K562 (cell line): ENCODE measurements at places on chromosomes 16 and 17. TPM values are rescaled to one million over a fixed set of nuclear protein-coding genes. Genes with fewer than 3 reads are reported as not detected.
A peak's percentile ranks its signal among the peaks of the same experiment; 100 is the strongest.

CDRT15L2 gene
- not detected in 2 replicates for total RNA-seq

CCR7 gene
- 1.1 and 1.3 TPM in 2 replicates for total RNA-seq

ITGA2B gene
- 25.1 and 26.4 TPM in 2 replicates for total RNA-seq

NGFR gene
- total RNA-seq, result 0.09 and 0.11 TPM in 2 replicates

CCL1 gene
- not detected in 2 replicates for total RNA-seq

NAGPA gene
- total RNA-seq, result 11.9 and 12.8 TPM in 2 replicates

HAP1 gene
- 0.09 TPM in 1 of 2 replicates, not detected in the other for total RNA-seq

- H3K27ac ChIP-seq, result no peak overlapping the region
- no peak overlapping the region for H3K4me3 ChIP-seq
- no peaks in the 10 kb centered on the region for H3K36me3 ChIP-seq
Measured at GRCh38 chr16:21021316-21021715, 120.7 kb downstream of the LYRM1 start.

GRCh38 chr16:19068237-19068815 is 912 bp downstream of the COQ7 start:
- 0 out of 2 replicates have a peak, but pooled peaks cover 3% of the 10 kb centered on the region for H3K4me1 ChIP-seq
- H3K27ac ChIP-seq, result peak overlapping the region; percentile 87
- no peak for DNase-seq
- peaks cover 13% of the 10 kb centered on the region; the same call in 2 of the 3 replicates for H3K36me3 ChIP-seq
- peak overlapping the region; percentile 50 for H3K4me3 ChIP-seq

GRCh38 chr17:3539881-3540540 is 17.6 kb downstream of the TRPV3 start:
- peaks cover 8% of the 10 kb centered on the region; the same call in 1 of the 2 replicates for H3K4me1 ChIP-seq
- H3K36me3 ChIP-seq, result no peaks in the 10 kb centered on the region
- H3K27ac ChIP-seq, result no peak overlapping the region
- H3K27me3 ChIP-seq, result peaks cover 17% of the 10 kb centered on the region
- H3K4me3 ChIP-seq, result no peak overlapping the region

GRCh38 chr17:76539631-76540271 is at the start of gene PRCD:
Gene PRCD (plus strand): TSS chr17:76540044. CDS start chr17:76540142, 98 bp downstream.
- DNase-seq, result no peak
- peak within 1 kb of the TSS; percentile 50 for H3K27ac ChIP-seq
- H3K27me3 ChIP-seq, result no peaks in the 10 kb centered on the region
- H3K36me3 ChIP-seq, result no peaks in the 10 kb centered on the region
- H3K4me1 ChIP-seq, result peaks cover 61% of the 10 kb centered on the region

- H3K4me3 ChIP-seq, result no peak overlapping the region
- no peak overlapping the region for H3K27ac ChIP-seq
- no peaks in the 10 kb centered on the region for H3K4me1 ChIP-seq
- no peak for DNase-seq
- no peaks in the 10 kb centered on the region for H3K27me3 ChIP-seq
Measured at GRCh38 chr17:75685499-75685898, 18.4 kb downstream of the SAP30BP start.

DNA sequence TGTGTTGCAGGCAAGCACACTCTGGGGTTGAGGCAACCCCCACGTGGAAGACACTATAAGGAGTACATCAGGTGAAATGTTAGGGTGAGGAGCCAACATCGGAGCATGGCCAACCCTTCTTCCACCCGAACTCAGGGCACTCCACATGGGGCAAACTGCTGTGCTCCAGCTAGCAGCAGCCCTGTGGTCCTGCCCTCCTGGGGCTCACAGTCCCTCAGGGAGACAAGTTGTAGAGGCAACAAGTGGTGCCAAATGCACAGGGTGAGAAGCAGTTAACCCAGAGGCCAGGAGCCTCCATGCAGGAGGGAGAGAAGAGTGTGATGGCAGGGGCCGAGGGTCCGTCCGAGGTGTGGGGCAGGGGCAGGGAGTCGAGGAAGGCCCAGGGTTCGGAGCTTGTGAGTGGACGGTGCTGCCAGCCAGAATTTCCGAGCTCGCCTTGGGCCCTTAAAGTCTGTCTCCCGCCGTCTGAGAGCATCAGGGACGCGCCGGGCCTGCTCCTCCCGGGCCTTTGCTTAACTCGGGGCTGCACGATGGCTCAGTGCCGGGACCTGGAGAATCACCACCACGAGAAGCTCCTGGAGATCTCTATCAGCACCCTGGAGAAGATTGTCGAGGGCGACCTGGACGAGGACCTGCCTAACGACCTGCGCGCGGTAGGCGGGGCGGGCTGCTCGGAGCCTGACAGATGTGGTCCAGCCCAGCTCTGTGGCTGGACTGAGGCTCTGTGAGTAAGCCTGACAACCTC is 32.3 kb downstream of the ATPAF2 start:
- H3K4me1 ChIP-seq, result peaks cover 10% of the 10 kb centered on the region
- H3K36me3 ChIP-seq, result no peaks in the 10 kb centered on the region; the same call in 2 of the 3 replicates
- no peak overlapping the region for H3K27ac ChIP-seq
- H3K4me3 ChIP-seq, result no peak overlapping the region
- no peaks in the 10 kb centered on the region for H3K27me3 ChIP-seq

DNA sequence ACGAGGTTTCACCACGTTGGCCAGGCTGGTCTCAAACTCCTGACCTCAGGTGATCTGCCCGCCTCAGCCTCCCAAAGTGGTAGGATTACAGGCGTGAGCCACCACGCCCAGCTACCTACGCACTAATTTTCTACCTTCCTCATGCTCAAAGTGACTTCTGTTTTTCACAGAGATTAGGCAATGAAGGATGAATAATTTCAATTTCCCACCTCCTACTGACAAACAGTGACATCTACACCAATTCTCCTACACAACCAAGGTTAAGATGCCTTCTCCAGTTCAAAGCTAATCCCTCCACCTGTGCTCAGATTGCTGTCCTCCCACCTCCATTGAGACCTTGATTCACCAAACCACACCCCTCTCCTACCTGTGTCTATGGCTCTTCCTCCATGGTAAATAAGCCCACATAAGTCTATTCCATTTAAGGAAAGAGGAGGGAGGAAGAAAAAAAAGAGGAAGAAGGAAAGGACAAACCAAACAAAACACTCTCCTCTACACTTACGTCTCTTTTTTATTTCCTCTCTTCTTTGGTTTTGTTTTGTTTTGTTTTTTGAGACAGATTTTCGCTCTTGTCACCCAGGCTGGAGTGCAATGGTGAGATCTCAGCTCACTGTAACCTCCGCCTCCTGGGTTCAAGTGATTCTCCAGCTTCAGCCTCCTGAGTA is 5.5 kb upstream of the MED11 start:
- no peak for DNase-seq
- no peak overlapping the region for H3K4me3 ChIP-seq
- H3K4me1 ChIP-seq, result peaks cover 7% of the 10 kb centered on the region
- H3K27me3 ChIP-seq, result no peaks in the 10 kb centered on the region
- no peaks in the 10 kb centered on the region for H3K36me3 ChIP-seq

DNA sequence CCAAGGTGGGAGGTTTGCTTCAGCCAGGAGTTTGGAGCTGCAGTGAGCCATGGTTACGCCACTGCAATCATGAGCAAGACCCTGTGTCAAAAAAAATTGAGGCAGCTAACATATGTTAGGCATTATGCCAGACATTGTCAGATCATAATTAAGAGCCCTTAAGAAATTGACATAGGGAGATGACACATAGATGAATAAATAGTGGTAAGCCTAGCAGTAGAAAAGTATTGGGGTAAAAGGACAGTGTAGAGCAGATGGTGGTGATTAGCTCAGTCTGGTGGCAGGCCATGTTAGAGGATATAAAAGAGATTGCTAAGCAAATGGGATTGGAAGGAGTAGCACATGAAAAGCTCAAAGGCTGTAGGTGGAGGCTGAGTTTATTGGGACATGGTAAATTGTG is 22.6 kb downstream of the SRCAP start:
- peaks cover 93% of the 10 kb centered on the region for H3K36me3 ChIP-seq
- H3K4me3 ChIP-seq, result no peak overlapping the region
- H3K4me1 ChIP-seq, result no peaks in the 10 kb centered on the region
- no peak for DNase-seq
- no peak overlapping the region for H3K27ac ChIP-seq

GRCh38 chr16:1787322-1788094 is 4.7 kb downstream of the NUBP2 start:
- no peaks in the 10 kb centered on the region for H3K27me3 ChIP-seq
- H3K36me3 ChIP-seq, result peaks cover 59% of the 10 kb centered on the region; the same call in 1 of the 3 replicates

DNA sequence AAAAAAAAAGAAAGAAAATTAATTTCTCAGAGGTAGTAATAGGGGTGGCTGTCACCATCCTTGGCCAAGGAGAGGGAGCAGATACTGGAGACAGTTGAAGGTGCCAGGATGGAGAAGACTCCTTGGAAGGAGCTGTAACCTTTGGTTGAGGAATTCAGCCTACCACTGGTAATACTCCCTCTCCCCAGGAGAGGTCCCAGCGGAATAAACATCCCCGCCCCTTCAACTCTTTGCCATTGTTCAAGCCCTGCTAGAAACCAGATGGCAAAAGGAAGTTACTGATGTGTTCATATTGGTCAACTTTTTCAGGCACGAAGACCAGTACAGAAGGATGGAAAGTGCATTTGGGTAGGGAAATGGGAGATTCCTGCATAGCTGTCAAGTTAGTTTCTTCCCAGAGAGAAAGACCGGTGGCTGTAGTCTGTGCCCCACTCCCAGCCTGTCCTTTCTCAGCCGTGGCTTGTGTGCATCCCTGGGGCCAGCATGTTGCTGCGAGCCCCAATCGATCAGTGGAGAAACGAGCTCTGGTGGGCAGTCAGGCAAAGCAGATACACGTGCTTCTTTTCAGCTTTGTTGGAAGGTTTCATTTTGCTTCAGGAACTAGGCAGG is 612.1 kb downstream of the MAF start:
- no peaks in the 10 kb centered on the region for H3K36me3 ChIP-seq
- H3K4me3 ChIP-seq, result no peak overlapping the region
- peak; percentile 12 for DNase-seq
- H3K27me3 ChIP-seq, result peaks cover 32% of the 10 kb centered on the region
- peaks cover 5% of the 10 kb centered on the region for H3K4me1 ChIP-seq

- H3K27me3 ChIP-seq, result peaks cover 39% of the 10 kb centered on the region
- H3K4me3 ChIP-seq, result no peak overlapping the region
- DNase-seq, result no peak
- no peak overlapping the region for H3K27ac ChIP-seq
- H3K4me1 ChIP-seq, result no peaks in the 10 kb centered on the region
Measured at GRCh38 chr17:73824321-73824720, 180.1 kb upstream of the SDK2 start.

- no peaks in the 10 kb centered on the region for H3K4me1 ChIP-seq
- peaks cover 26% of the 10 kb centered on the region for H3K27me3 ChIP-seq
- H3K4me3 ChIP-seq, result no peak overlapping the region
Measured at GRCh38 chr16:86998196-86999001, 318.8 kb downstream of the C16orf95 start.

GRCh38 chr16:19085679-19086200 is 18.3 kb downstream of the COQ7 start:
- no peak overlapping the region for H3K4me3 ChIP-seq
- DNase-seq, result peak; percentile 86
- H3K36me3 ChIP-seq, result no peaks in the 10 kb centered on the region
- H3K27me3 ChIP-seq, result no peaks in the 10 kb centered on the region
- no peak overlapping the region for H3K27ac ChIP-seq

- DNase-seq, result no peak
- H3K27ac ChIP-seq, result no peak overlapping the region
- no peak overlapping the region for H3K4me3 ChIP-seq
- H3K36me3 ChIP-seq, result 0 out of 3 replicates have a peak, but pooled peaks cover 3% of the 10 kb centered on the region
Measured at GRCh38 chr17:80694085-80694991, 149.7 kb downstream of the RPTOR start.

- H3K27ac ChIP-seq, result no peak overlapping the region
- peaks cover 53% of the 10 kb centered on the region for H3K27me3 ChIP-seq
- H3K4me3 ChIP-seq, result no peak overlapping the region
- H3K36me3 ChIP-seq, result no peaks in the 10 kb centered on the region
Measured at GRCh38 chr17:48757524-48757961, 29.0 kb upstream of the HOXB13 start.

GRCh38 chr16:73051226-73051625 is 3.3 kb upstream of the ZFHX3 start:
- H3K36me3 ChIP-seq, result no peaks in the 10 kb centered on the region
- no peaks in the 10 kb centered on the region for H3K4me1 ChIP-seq
- no peak overlapping the region for H3K27ac ChIP-seq
- H3K4me3 ChIP-seq, result no peak overlapping the region
- no peak for DNase-seq

DNA sequence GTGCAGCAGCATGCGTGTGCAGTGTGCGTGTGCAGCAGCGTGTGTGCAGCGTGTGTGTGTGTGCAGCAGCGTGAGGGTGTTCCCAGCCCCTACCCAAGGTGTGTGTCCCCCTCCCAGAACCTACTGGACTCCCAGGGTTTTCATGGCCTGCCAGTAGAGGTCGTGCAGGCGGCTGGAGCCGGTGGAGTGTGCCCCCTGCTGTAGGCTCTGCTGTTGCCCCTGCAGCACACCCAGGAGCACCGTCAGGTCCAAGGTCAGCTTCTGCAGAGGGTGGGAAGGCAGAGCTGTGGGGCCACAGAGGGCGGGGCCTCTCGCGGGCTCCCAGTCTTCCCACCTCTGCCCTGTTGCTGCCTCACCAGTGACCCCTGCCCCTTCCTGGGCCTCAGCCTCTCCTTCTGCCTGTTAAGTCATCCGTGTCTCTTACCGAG is 14.9 kb downstream of the MYBBP1A start:
- peaks cover 77% of the 10 kb centered on the region for H3K4me1 ChIP-seq
- peaks cover 75% of the 10 kb centered on the region; the same call in 2 of the 3 replicates for H3K36me3 ChIP-seq
- peak; percentile 49 for DNase-seq
- no peak overlapping the region for H3K27ac ChIP-seq
- no peak overlapping the region for H3K4me3 ChIP-seq

- no peaks in the 10 kb centered on the region for H3K4me1 ChIP-seq
- no peak overlapping the region for H3K27ac ChIP-seq
- no peaks in the 10 kb centered on the region for H3K36me3 ChIP-seq
- H3K4me3 ChIP-seq, result no peak overlapping the region
- DNase-seq, result no peak
Measured at GRCh38 chr16:79640513-79641360, 40.2 kb upstream of the MAF start.
